CD8-positive, alpha-beta memory T cell (primary cell): ENCODE measurements at places on chromosomes 2 and 18.

DNA sequence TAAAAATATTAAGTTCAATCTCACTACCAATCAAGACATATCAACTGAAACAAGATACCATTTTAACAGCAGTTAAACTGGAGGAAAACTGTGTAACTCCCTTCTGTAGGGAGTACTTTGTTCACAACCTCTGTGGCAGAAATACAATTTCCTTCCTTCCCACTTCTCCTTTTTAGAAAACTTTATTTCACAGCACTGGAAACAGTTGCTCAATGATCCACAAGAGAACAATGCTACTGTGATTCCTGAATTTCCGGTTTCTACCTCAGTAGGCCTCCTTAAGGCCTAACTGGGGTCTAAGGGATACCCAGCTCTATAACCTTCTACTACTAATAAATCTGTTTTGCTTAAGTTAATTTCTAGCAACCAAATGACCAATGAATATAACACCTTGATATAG is 14.1 kb downstream of the TLK1 start:
- peaks cover 45% of the 10 kb centered on the region for H3K4me1 ChIP-seq
- H3K4me3 ChIP-seq = no peak overlapping the region
- no peaks in the 10 kb centered on the region for H3K36me3 ChIP-seq
- no peak for DNase-seq
- H3K27me3 ChIP-seq = no peaks in the 10 kb centered on the region

GRCh38 chr2:70161069-70161534 is 29.7 kb downstream of the C2orf42 start:
- no peaks in the 10 kb centered on the region for H3K27me3 ChIP-seq
- H3K4me3 ChIP-seq = no peak overlapping the region
- no peaks in the 10 kb centered on the region for H3K4me1 ChIP-seq
- H3K27ac ChIP-seq = no peak overlapping the region
- DNase-seq = no peak

GRCh38 chr2:158513841-158514240 is 57.1 kb downstream of the PKP4 start:
- no peaks in the 10 kb centered on the region for H3K27me3 ChIP-seq
- no peaks in the 10 kb centered on the region for H3K4me1 ChIP-seq
- no peak for DNase-seq
- no peaks in the 10 kb centered on the region for H3K36me3 ChIP-seq
- no peak overlapping the region for H3K27ac ChIP-seq

- no peaks in the 10 kb centered on the region for H3K4me1 ChIP-seq
- H3K27me3 ChIP-seq = no peaks in the 10 kb centered on the region
- H3K27ac ChIP-seq = no peak overlapping the region
Observed at GRCh38 chr2:101205521-101206479, 46.9 kb upstream of the CNOT11 start.

DNA sequence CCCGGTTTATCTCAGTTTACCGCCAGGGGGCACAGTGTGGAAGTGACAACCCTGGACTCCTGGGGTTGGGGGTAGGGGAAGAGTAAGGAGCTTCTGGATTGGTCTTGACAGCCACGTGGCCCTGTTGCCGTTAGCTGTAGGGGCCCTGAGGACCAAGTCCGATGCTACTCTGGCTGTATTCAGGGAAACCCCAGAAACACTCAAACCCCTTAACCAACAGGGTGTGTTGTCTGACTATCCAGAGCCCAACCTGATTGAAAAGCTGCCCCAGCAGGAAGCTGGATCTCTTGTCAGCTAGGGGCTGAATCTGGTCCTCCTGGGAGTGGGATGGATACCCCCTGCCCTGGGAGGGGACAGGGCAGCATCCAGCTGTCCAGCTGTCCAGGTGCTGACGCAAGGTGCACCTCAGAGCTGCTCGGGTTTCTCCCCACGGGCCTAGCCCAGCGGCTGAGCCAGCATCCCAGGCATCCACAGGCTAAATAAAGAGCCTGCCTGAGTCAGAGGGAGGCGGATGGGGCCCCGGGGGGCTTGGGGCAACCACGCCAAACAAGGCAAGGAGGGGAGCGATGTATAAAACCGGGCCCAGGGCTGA is 3.1 kb upstream of the GMPPA start:
- H3K27ac ChIP-seq = no peak overlapping the region
- H3K4me3 ChIP-seq = no peak overlapping the region
- H3K4me1 ChIP-seq = peaks cover 26% of the 10 kb centered on the region
- H3K36me3 ChIP-seq = no peaks in the 10 kb centered on the region

- no peak for DNase-seq
- H3K36me3 ChIP-seq = no peaks in the 10 kb centered on the region
- no peak overlapping the region for H3K4me3 ChIP-seq
- no peaks in the 10 kb centered on the region for H3K4me1 ChIP-seq
- no peak overlapping the region for H3K27ac ChIP-seq
- H3K27me3 ChIP-seq = no peaks in the 10 kb centered on the region
Observed at GRCh38 chr18:25335062-25335461, 16.9 kb downstream of the ZNF521 start.

- H3K27me3 ChIP-seq = no peaks in the 10 kb centered on the region
- H3K36me3 ChIP-seq = no peaks in the 10 kb centered on the region
- no peak overlapping the region for H3K4me3 ChIP-seq
- H3K27ac ChIP-seq = no peak overlapping the region
- no peaks in the 10 kb centered on the region for H3K4me1 ChIP-seq
- no peak for DNase-seq
Observed at GRCh38 chr2:19046986-19047780, 311.2 kb downstream of the OSR1 start.
